ENCODE measurements at places on chromosomes 1 and 21.

DNA sequence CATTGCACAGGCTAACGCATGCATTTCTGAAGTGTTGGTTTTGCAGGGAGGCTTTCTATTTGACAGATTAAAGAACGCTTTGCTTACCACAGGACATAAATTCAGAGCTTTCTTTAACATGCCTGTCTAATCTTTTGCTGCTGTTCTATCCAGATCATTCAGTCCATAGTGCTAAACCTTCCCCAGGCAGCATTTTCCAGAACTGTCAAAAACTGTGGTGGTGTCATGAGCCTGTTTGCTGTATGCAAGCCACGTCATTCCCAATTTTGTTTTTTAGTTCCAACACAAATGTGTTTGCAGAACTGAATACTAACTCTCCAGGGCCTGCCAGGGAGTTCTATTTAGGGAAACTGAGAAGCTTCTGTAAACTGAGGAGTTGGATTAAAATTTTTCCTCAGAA lies 390.5 kb upstream of the LYPLAL1 start:
- no peak for DNase-seq

DNA sequence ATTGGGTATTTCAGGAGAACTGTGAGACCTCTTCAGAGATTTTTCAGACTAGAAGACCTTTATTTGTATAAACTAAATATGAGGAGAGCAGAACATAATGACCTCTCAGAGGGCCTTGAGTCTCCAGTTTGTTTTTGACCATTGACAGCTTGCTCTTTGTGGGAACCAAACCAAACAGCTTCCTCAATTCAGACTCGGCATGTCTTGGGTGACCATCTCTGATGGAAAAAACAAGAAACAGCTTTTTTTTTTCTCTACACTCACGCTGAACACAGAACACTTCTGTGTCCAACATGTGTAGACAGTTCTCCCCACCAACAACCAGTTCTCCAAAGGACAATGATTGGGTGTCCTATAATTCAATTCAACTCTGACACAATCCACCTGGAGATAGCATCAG lies 11.5 kb downstream of the ATP1A4 start:
- DNase-seq = no peak

DNA sequence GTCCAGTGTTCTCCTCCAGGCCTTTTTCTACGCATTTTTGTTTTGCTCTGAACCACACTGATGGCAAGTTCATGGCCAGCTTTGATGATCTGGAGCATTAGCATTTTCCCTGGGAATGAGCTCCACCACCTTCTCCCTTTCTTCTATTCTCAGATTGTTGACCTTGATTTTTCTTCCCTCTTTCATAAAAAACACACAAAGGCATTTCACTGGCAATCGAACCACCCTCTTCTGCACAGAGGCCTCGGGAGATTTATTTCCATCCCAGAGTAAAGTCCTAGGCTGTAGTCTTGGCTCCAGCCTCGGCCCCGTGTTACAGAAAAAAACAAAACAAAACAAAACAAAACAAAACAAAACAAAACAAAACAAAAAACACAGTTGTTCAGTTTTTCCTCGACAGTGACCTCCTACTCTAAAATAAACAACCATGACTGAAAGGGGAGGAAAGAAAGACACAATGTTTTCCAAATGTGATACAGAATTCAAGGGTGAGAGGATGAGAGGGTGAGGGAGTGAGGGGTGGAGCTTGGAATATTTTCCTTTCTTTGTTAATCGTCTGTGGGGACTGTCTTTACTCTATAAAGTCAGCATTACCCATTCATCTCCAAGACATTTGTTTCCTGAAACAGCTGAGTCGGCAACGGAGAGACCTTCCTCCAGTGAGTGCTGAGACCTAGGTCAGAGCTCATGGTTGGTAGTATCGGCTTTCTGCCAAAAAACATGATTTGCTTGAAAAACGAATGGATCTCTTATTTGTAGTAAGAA lies 29.8 kb upstream of the RNF186 start:
- DNase-seq = no peak

GRCh38 chr1:41751804-41752513 lies 166.8 kb downstream of the HIVEP3 start:
- DNase-seq = peak; percentile 75

DNA sequence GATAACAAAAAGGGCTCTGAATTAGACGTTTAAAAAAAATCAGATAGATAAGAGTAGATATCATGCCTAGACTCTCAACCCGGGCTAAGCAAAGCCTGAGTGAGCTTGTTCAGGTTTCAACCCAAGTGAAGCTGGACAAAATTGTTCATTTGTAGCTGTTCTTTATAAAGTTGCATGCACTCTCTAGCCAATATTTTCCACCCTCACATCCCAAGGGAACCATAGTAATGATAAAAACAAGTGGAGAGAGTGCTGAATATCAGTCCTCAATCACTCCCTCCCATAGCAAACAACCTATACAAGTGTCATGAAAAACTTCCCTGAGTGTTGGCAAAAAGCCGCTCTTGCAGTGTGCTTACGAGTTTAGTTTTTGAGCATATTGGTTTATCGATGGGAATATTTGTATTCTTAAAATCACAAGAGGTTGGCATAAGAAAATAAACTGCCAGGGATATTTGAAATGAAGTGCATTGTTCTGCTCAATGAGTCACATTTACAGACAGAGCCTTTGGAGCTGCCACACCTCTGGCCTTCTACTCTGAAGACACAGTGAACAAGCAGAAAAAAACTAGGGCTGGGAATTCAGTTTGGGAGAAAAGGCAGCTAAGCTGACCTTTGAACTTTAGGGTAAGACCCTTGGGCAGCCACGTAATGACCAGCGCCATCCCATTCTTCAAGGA lies 2.2 kb upstream of the CLCA2 start:
- DNase-seq = no peak

DNA sequence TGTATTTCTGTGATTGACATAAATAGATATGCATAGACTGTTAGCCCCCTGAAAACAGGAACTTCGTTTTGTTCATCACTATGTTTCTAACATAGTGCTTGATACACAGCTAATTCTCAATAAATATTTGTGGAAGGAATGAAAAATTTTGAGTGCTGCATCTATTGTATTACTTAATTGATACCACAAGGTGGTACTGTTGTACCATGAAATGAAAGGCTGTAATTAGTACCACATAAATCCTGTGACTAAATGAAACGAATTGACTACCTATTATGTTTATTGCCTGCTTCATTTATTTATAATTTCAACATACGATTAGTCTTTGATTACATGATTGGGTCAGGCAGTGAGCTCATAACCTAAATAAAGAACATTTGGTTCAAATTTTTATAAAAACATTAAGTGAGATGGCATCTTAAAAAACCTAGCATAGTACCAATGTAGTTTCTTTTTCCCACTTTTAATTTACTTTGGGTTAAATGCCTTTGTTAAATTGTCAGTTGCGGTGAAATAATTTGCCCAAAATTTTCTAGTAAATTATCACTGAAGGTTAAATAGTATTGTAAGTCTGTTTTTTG lies 15.0 kb upstream of the TGFB2 start:
- DNase-seq = no peak

DNA sequence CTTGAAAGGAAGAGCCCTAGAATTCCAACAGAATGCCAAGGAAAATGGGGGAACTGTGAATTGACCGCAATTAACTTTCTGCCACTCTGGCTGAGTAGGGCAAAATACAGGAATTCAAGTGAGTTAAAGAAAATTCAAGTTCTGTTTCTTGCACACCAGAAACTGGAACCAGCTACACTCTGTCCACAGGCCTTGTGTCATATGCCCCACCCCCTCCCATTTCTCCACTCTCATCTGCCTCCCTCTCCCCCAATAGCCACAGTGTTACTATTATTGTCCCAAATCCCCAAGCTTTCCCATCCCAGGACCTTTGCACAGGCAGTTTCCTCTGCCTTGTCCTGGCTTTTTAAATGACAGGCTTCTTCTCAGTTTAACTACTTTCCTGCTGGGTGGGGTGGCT lies 4.3 kb upstream of the STK40 start:
- DNase-seq = no peak

GRCh38 chr1:172380441-172381244 lies 39.8 kb upstream of the C1orf105 start:
- DNase-seq = peak; percentile 33

DNA sequence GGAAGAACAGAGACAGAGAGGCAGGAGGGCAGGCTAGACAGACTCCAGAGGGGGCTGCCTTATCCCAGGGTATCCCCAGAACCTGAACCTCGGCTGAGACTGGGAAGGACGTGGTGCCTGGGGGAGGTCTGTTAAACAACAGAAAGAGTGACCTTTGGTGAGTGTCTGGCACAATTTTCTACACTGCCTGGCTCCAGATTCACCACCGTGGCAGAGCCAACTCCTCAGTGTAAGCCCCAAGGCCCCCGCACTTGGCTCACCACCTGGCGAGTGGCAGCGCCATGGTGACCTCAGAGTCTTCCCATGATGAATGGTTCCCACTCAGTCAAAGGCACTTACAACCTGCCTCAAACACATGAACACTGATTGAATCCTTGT lies 6.5 kb downstream of the RD3 start:
- DNase-seq = no peak

- DNase-seq = no peak
Measured at GRCh38 chr1:16132325-16132785, 23.5 kb downstream of the EPHA2 start.

DNA sequence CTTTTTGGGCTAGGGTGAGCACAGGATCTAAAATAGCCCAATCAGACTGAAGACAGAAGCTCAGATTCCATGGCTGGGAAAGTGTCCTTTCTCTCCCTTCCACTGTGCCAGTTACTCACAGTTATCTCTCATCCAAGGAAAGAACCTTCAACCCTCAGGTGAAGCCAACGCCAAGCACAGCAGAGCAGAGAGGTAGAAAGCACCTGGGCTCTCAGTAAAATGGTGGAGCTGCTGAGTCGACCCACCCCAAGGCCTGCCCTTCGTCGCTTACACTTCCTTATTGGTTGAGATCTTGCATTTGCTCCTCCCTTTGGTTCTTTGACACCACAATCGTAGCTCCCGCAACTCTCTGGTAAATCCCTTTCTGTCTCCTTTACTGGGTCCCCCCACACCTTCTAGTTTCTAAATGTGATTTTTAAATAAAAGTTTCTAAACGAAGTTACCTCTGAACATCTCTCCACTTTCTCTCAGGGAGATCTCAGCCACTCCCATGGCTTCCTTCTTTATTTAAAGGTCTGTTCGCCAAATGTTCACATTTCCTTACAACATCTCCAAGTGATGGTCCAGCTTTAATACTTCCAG lies 27.5 kb upstream of the SLC30A1 start:
- DNase-seq = peak; percentile 43

DNA sequence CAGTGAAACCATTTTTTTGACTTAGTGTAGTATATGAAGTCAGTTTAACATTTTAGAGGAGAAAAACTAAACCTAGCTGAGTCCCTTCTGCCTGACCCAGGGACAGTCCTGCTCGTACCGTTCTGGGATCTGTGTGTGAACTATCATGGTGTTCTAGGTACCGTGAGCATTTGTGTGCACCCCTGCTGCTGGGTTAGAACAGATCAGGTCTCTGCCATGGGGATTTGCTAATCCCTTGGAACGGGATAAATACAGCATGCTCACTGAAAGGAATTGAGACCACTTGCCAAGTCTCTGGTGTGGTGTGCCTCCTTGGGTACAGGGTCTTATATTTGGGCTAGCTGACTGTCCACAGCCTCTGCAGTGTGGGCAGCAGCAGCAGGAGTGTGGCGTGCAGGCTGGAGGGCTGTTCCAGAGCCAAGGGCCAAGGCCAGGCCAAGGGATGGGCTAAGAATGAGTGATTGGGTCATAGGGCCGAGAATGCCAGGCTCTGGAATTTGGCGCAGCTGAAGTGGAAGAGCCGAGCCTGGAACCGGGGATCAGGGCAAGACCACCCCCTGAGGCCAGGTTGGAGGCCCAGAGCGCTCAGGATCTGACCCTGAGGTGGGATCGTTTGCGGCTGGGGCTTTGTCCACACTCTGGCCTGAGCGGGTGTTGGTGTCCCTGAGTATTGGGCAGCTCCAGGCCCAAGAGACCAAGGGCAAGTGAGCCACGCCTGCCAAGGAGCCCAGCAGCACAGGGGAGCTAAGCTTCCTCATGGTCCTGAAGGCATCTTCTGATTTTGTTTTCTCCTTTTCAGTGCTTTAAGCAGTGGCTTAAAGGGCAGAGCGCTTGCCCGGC lies 66.3 kb downstream of the VPS26C start:
- no peak for DNase-seq

- no peak for DNase-seq
Measured at GRCh38 chr1:177952249-177952648, 17.6 kb downstream of the SEC16B start.

DNA sequence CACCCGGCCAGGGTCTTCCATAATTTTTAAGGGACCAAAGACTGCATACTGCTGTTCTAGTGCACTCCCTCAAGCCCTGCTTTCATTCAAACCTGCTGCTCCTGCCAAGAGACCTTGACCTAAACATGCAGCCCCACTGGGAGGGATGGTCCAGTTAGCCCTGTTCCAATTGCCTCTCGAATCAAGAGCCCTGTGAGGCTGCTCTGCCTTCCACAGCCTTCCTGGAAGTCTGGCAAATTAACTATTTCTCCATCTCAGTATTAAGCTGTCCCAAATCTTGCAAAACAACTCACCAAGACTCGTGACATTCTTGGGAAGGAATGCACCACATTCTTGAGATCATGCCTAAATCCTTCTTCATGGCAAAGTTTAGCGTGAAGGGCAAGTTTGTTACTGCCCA lies 231.3 kb downstream of the C1orf94 start:
- no peak for DNase-seq

GRCh38 chr1:207811319-207811718 lies 59.5 kb downstream of the CD46 start:
- no peak for DNase-seq

DNA sequence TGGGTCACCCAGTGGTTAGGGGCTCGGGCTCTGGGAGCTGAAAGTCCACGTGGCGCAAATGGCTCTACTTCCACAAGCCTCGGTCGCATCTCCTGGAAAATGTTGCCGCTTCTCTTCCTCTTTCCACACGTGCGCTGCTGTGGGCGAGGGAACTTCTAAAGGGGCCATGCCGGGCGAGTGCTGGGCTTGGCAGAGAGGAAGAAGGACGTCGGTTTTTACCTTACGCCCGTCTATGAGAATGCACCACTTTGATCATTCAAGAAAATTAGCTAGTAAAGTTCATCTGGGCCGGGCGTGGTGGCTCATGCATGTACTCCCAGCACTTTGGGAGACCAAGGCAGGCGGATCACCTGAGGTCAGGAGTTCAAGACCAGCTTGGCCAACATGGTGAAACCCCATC lies 10.4 kb downstream of the SLC45A1 start:
- DNase-seq = no peak

DNA sequence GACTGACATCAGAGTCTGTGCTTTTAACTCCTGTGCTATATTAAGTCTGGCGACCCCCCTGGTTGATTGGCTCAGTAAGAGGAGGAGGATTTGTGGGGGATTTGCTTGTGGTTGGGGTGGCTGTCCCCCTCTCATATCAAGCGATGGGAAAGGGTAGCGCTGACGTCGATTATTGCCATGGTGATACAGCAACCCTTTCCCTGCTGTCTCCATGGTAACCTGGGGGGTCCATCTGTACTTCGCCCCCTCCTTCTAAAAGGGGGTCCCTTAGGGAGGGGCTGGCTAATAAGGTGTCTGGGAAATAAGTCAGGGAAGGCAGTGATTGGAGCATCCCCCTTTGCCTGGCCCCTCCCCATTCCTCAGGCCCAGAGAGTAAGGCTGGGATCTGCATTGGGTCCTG lies 4.7 kb downstream of the FAM229A start:
- DNase-seq = no peak

- no peak for DNase-seq
Measured at GRCh38 chr1:213179784-213180183, 128.7 kb downstream of the RPS6KC1 start.

GRCh38 chr1:171990371-171990770 lies 149.1 kb downstream of the DNM3 start:
- DNase-seq = no peak
